Aortic smooth muscle cell (primary cell): ENCODE measurements at places on chromosomes 4 and X. TPM values are rescaled to one million over a fixed set of nuclear protein-coding genes. Genes with fewer than 3 reads are reported as not detected.

The DSPP gene
- not detected in 2 replicates for total RNA-seq

The CYBB gene
- total RNA-seq, result not detected in 2 replicates

The FATE1 gene
- total RNA-seq, result not detected in 2 replicates

The MAP7D2 gene
- 0.26 TPM in 1 of 2 replicates, not detected in the other for total RNA-seq
